Kidney epithelial cell (primary cell): ENCODE measurements at places on chromosomes 2 and 18. TPM values are rescaled to one million over a fixed set of nuclear protein-coding genes. Genes with fewer than 3 reads are reported as not detected.

The TM4SF20 gene
- not detected in 2 replicates for total RNA-seq

The SERPINB4 gene
- not detected in 2 replicates for total RNA-seq

The TLX2 gene
- total RNA-seq: 0.27 TPM in 1 of 2 replicates, not detected in the other

The ZSWIM2 gene
- not detected in 2 replicates for total RNA-seq

The STARD6 gene
- not detected in 2 replicates for total RNA-seq

The TNFAIP6 gene
- total RNA-seq: 0.96 and 2.3 TPM in 2 replicates

The ARMC9 gene
- total RNA-seq: 20.0 and 27.5 TPM in 2 replicates

The TANC1 gene
- 18.5 and 21.3 TPM in 2 replicates for total RNA-seq

The SAG gene
- total RNA-seq: not detected in 2 replicates

The CCDC85A gene
- total RNA-seq: 0.27 and 0.29 TPM in 2 replicates

The MOB1A gene
- 102 and 120 TPM in 2 replicates for total RNA-seq

The KHK gene
- 3.1 and 3.8 TPM in 2 replicates for total RNA-seq

The HNRNPA3 gene
- total RNA-seq: 47.5 and 49.4 TPM in 2 replicates

The PLEKHH2 gene
- 2.1 and 2.3 TPM in 2 replicates for total RNA-seq

The HOXD12 gene
- total RNA-seq: not detected in 2 replicates

The PHLPP1 gene
- 4.4 and 5.2 TPM in 2 replicates for total RNA-seq

The MBD2 gene
- total RNA-seq: 20.1 and 26.7 TPM in 2 replicates

The TTN gene
- total RNA-seq: under 0.01 TPM in 1 of 2 replicates, not detected in the other

The MEMO1 gene
- total RNA-seq: 35.0 and 45.9 TPM in 2 replicates

The ZNF804A gene
- not detected in 2 replicates for total RNA-seq

The EFR3B gene
- total RNA-seq: 2.3 and 3.1 TPM in 2 replicates

The GALNT14 gene
- 47.3 and 54.6 TPM in 2 replicates for total RNA-seq

The PRKD3 gene
- 21.6 and 32.7 TPM in 2 replicates for total RNA-seq

The MRPS9 gene
- 33.0 and 34.7 TPM in 2 replicates for total RNA-seq
